ENCODE measurements at places on chromosomes 1 and 21. TPM values are rescaled to one million over a fixed set of nuclear protein-coding genes. Genes with fewer than 3 reads are reported as not detected.

DNA sequence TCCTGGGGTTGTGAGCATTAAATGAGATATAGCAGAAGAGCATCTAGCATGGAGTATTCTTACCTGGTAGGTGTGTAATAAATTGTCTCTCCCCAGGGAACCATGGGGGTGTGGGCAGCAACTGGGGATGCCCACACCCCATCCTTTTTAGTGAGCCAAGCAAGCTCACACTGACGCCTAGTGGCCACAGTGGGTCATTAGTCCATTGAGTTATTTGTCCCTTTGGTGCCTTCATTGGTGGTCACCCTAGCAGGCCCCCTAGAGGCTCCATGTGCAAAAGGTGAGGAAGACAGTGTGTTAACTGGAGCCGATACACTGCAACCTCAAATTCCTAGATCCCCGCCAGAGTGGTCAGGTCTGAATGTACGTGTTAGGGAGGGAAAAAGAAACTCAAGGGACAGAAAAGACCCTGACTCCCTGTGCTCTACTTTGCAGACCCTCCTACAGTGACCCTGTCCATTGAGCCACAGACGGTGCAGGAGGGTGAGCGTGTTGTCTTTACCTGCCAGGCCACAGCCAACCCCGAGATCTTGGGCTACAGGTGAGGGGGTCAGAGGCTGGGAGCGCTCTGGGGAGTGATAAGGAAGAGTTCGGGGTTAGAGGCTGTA is 93.3 kb upstream of the CD1D start:
- H3K4me1 ChIP-seq: no peaks in the 10 kb centered on the region
- no peak for DNase-seq
- no peak overlapping the region for H3K4me3 ChIP-seq
- no peaks in the 10 kb centered on the region for H3K27me3 ChIP-seq
- no peak overlapping the region for H3K27ac ChIP-seq

Gene CHIA
- total RNA-seq: not detected

GRCh38 chr1:116942344-116942743 is 32.6 kb downstream of the PTGFRN start:
- no peaks in the 10 kb centered on the region for H3K36me3 ChIP-seq
- H3K27ac ChIP-seq: no peak overlapping the region
- peaks cover 10% of the 10 kb centered on the region for H3K4me1 ChIP-seq
- no peak overlapping the region for H3K4me3 ChIP-seq
- peak; percentile 61 for DNase-seq
- no peaks in the 10 kb centered on the region for H3K27me3 ChIP-seq

GRCh38 chr1:100400404-100400803 is 48.1 kb downstream of the CDC14A start:
- peaks cover 5% of the 10 kb centered on the region for H3K36me3 ChIP-seq
- H3K27ac ChIP-seq: peak overlapping the region; percentile 55
- no peak overlapping the region for H3K4me3 ChIP-seq
- DNase-seq: peak; percentile 90
- H3K4me1 ChIP-seq: peaks cover 100% of the 10 kb centered on the region
- H3K27me3 ChIP-seq: no peaks in the 10 kb centered on the region

- H3K4me1 ChIP-seq: peaks cover 40% of the 10 kb centered on the region
- no peak overlapping the region for H3K27ac ChIP-seq
- no peaks in the 10 kb centered on the region for H3K36me3 ChIP-seq
- DNase-seq: no peak
- H3K27me3 ChIP-seq: peaks cover 37% of the 10 kb centered on the region
Observed at GRCh38 chr21:36703626-36704280, 4.8 kb downstream of the SIM2 start.

GRCh38 chr1:28021064-28021463 is 61.3 kb downstream of the XKR8 start:
- H3K27ac ChIP-seq: no peak overlapping the region
- no peaks in the 10 kb centered on the region for H3K27me3 ChIP-seq
- H3K36me3 ChIP-seq: no peaks in the 10 kb centered on the region
- DNase-seq: no peak
- no peak overlapping the region for H3K4me3 ChIP-seq

Gene VSIG8
- total RNA-seq: not detected

DNA sequence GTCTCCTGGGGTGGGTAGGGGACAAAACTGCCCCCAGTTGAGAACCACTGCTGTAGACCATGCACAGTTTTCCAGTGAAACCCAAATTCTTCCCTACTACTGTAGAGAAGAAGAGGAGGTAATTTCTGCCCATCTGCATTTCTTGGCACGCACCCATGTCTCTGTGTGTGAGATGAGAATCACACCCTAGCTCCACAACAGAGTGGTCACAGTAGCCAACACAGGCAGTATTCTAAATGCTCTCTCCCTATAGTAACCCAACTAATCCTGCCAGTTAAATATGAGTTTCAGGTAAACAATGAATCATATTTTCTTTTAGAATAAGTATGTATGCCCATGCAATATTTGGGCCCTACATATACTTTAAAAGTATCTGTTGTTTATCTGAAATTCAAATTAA is 1.2 kb upstream of the CAPN2 start:
- no peak for DNase-seq
- no peaks in the 10 kb centered on the region for H3K36me3 ChIP-seq
- no peak overlapping the region for H3K4me3 ChIP-seq
- peaks cover 50% of the 10 kb centered on the region for H3K4me1 ChIP-seq
- no peak overlapping the region for H3K27ac ChIP-seq

Gene NAV1
- total RNA-seq: 4.7 TPM

GRCh38 chr21:41687633-41688032 is 79.2 kb downstream of the RIPK4 start:
- no peaks in the 10 kb centered on the region for H3K36me3 ChIP-seq
- no peak overlapping the region for H3K27ac ChIP-seq
- H3K27me3 ChIP-seq: no peaks in the 10 kb centered on the region
- H3K4me3 ChIP-seq: no peak overlapping the region

Data from CD4-positive, alpha-beta memory T cell (primary cell).